GM03348 (cell line): ENCODE measurements at places on chromosomes 3 and 15.

DNA sequence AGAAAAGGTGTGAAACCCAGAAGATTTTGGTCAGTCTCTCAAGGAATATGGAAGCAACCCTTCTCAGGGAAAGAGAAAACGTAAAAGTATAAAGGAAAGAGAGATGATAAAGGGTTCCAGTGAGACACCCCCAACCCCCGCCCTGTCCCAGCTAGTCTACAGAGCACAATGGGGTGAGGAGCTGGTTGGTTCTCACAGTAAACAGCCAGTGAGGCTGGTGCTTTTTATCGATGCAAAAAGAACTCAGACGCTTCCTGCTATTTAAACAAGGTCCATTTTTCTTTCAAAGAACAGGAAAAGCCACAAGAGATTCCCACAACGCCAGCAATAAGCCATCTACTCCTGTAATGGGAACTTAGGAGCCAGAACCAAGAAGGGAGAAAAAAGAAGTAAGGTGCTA, 65.9 kb downstream of the CHAC1 start:
- DNase-seq, result no peak

DNA sequence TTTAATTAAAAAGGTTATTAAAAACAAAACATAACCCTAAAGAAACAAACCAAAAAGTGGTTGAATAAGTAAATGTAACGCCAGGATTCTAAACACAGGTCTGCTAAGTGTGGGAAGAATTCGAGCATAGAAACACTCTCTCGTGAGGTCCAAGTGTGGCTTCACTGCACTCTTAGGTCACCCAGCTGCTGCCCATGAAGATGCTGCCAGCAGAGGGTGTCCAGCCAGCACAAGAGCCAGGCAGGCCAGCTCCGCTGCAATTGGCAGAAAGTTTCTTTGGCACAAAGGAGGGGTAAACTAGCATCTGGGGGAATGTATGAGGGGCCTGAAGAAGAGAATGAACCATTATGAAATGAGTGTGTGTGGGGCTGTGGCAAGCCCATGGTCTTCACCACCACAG, 215.7 kb upstream of the FEZF2 start:
- no peak for DNase-seq

GRCh38 chr3:72285502-72285901, 500.6 kb upstream of the PROK2 start:
- DNase-seq, result no peak

DNA sequence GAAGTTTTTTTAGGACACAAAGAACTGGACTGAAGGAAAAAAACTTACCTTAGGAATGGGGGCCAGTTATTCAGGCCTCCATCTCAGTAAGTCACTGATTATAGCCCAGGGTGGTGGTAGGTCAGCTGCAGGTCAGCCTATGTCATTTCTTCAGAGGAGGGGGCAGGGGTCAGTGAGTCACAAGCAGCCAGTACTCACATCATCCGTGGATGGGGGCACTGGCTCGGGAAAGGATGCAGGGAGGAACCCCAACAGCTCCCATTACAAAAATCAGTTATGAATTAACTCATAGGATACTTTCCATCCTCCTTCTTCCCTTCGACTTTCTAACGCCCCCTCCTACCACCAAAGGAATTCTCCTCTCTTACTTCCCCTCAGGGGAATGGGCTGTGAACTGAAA, 578.3 kb downstream of the PDCD6IP start:
- no peak for DNase-seq

- no peak for DNase-seq
Observed at GRCh38 chr15:89085289-89085926, 2.8 kb upstream of the ABHD2 start.

- no peak for DNase-seq
Observed at GRCh38 chr3:186094696-186095425, 14.0 kb downstream of the ETV5 start.

- no peak for DNase-seq
Observed at GRCh38 chr15:31212326-31213080, 111.0 kb upstream of the TRPM1 start.

DNA sequence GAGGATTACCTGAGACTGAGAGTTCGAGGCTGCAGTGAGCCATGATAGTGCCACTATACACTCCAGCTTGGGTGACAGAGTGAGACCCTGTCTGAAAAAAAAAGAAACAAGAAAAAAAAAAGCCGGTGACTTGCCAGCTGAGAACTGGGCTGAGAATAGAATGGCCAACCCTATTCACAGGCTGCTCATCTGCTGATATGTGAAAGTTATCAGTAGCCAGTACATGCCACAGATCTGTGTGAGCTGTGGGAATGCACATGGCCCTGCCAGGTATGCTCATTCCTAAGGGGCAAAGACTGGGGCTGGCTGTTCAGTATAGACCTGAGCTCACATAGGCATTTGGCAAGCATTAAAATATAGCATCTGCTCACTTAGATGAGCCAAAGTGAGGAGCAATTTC, 30.9 kb downstream of the IL20RB start:
- DNase-seq, result no peak

DNA sequence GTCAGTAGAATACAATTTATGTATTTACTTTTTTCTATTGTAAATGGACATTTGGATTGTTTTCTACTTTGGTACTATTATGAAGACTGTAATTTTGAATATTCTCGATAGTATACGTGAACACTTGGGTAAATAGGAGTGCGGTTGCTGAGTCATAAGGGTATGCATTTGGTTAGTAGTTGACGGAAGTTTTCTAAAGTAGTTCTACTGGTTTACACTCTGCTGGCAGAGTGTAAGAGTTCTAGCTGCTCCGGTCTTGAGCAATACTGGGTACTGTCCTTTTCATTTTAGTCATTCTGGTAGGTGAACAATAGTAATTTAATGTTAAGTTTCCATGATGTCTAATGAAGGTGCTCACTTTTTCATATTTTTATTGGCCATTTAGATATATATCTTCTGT, 70.0 kb downstream of the MEF2A start:
- DNase-seq, result no peak

- peak; percentile 6 for DNase-seq
Observed at GRCh38 chr3:94162700-94163099, 99.8 kb downstream of the NSUN3 start.

- DNase-seq, result no peak
Observed at GRCh38 chr3:11164607-11165006, 10.3 kb downstream of the HRH1 start.

- no peak for DNase-seq
Observed at GRCh38 chr3:59978979-59979378, 929.2 kb upstream of the CFAP20DC start.

DNA sequence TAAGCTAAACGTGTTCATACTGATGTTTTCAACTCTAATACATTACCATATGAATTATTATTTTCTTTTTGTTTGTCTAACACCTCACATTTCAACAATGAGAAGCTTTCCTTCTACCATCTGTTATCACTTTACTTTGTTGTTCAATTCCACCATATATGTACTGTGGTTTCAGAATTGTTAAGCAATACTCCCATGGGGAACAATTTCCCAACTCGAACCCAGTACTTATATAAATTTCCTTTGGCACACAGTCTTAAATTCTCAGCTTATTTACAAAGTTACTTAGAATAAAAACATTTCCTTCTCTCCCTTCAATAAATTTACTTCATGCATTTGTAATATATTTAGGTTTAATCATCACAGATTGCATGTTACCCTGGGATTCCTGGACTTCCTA, 1764.4 kb downstream of the OTOL1 start:
- DNase-seq, result no peak

DNA sequence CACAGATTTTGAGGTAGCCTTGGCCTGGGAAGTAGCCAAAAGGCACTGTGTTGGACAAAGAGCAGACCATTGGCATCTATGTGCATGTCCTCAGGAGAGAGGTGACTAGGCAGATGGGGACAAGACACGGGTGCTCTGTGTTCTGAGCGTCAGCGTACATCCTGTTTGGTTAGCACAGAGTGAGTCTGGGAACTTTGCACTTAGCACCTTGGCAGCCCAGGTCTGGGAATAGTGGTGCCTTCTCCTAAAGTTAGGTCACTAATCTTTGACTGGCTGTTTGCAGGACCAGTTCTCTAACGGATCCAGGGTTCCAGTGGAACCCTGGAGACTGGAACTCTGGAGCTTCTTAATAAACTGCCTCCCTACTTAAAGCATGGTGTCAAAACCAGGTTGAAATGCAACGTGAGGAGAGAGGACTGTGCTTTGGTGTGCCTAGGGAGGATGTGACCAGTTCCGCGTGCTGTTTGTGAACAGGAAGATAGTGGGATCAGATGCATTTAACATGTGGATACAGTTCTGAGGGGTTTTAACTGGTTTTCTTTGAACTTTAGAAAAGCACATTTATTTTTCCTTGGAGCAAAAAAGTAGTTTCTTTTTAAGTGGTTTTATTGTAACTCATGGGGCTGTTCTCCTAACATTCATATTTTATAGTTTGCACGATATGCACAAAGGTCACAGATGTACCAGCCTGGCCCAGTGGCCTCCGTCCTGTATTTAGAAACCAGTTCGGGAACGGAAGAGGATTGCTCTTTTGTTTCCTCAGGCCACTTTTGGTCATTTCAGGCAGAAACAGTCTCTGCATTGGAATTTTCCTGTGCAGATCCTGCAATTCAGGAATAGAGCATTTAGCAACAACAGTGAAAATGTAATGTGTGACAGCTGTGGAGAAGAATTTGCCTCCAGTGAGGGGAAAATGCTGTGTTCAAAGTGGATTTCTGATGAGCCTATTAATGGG, 48.8 kb downstream of the ABHD2 start:
- peak; percentile 60 for DNase-seq

DNA sequence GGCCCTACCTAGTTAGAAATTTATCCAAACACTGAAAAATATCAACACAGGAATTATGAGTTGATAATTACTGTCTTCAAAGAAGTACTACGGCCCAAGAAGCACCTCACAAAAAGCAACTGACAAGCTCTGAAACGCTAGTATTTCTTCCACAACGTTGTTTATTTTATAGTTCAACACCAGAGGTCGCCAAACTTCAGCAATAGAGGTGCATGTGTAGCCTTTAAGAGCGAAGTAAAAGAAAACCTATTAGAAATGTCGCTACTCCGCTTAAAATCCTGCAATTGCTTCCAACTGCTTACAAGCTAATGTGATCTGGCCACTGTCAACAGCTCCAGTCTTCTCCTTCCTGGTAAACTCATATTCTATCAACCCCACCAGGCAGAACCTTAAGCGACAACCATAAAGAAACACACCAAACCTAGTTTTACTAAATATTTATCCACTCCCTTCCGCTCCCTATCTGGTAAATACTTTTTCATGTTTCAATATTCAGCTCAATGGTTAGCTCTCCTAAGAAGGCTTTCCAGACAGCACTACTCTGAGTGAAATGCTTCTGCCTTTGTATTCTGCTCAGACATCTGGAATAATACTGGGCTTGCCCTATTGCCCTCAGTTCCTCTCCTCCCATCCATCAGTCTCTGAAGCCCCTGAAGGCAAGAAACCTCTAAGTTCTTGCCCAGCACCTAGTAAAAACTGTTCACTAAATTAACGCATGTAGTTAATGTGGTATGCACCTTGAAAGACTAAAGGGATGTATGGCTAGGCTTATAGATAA, 110.2 kb downstream of the NR1I2 start:
- peak; percentile 51 for DNase-seq

GRCh38 chr15:60074181-60074885, 70.2 kb downstream of the FOXB1 start:
- no peak for DNase-seq

DNA sequence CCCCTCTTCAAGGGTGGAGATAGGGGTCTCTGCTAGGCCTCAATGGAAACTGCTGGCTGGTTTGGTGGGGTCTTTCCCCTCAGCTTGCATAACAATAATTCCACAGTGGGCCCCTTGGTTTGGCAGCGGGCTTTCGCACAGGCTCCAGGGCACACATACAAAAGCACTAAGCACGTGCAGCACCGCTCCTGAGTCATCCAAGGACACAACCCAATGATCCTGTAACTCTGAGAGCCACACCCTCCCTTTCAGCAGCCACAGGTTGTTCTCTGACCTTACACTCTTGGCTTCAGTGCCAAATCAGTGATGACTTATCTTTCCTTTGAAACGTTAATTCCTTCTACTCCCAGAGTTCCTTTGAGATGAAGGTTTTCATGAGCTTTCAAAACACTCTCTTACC, 41.7 kb downstream of the DAPK2 start:
- no peak for DNase-seq

DNA sequence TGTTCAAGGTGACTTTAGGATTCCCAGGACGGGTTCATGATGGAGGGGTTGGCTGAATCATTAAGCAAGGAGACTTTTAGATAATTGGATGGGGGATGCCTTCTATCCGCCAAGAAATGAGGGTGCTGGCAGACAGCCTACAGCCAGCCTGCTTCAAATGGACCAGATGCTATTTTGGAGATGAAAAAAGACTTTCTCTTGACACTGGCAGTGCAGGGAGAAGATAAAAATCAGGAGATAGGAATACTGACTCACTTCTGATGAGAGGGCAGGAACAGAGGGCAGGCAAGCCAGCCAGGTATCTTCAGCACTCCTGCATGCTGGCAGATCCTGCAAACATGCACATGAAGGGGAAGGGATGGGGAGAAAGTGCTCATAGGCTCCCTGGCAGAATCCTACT, 7.7 kb upstream of the SYN2 start:
- no peak for DNase-seq

- DNase-seq, result no peak
Observed at GRCh38 chr15:66948294-66948693, 117.1 kb upstream of the SMAD3 start.

GRCh38 chr15:60529332-60529731, 50.4 kb upstream of the ICE2 start:
- DNase-seq, result no peak

DNA sequence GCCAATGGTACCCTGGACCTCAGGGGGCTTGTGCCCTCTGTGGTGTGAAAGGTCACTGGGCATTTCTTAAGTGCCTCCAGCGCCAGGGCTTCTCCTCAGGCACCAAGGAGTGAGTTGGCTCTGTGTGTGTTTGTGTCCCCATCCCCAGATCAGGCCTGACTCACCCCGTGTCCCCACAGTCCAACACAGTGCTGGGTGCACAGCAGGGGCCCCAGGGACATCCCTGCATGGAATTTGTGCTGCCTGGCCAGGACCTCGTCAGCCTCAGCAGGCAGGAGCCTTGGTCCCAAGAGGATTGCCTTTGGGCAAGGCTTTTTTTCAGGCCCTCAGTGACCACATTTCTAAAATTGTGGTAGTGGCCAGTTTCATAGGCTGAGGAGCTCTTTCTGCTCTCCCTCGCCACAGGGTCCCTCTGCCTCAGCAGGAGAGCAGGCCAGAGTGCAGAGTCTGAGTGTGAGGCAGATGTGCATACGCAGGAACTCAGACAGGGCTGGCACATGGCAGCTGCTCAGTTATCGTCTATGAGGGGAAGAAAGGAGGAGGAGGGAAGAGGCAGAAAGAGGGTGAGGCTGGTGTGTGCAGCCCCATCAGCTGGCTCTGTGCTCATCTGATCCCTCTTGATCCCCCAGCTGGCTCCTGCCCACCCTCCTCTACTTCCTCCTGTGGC, 215.6 kb downstream of the RPLP1 start:
- DNase-seq, result no peak

DNA sequence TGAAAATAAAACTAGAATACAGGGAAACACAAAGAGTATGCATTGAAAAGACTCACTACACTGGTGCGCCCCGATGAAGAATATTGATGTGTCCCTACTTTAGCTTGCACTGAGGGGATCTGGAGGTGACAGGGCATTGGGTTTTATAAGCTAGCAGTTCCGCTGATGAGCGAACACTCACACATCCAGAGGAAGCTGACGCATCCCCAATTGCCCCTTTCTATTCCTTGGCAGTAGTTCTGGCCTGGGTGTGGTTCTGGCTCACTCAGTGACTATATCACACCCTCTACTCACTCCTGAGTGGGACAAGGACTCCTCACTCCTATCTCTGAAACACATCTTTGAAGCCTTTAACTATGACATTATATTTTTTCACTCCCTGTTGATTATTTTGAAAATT, 71.0 kb downstream of the B3GNT5 start:
- DNase-seq, result no peak
